ENCODE measurements at places on chromosomes 7 and 10.

- DNase-seq, result no peak
Measured at GRCh38 chr7:2461268-2462026, 14.8 kb downstream of the GRIFIN start.

- no peak for DNase-seq
Measured at GRCh38 chr7:142583446-142583845, 165.8 kb upstream of the PRSS1 start.

- no peak for DNase-seq
Measured at GRCh38 chr7:15418264-15418663, 143.6 kb downstream of the AGMO start.

- DNase-seq, result no peak
Measured at GRCh38 chr10:17655009-17655408, 11.1 kb downstream of the STAM start.

DNA sequence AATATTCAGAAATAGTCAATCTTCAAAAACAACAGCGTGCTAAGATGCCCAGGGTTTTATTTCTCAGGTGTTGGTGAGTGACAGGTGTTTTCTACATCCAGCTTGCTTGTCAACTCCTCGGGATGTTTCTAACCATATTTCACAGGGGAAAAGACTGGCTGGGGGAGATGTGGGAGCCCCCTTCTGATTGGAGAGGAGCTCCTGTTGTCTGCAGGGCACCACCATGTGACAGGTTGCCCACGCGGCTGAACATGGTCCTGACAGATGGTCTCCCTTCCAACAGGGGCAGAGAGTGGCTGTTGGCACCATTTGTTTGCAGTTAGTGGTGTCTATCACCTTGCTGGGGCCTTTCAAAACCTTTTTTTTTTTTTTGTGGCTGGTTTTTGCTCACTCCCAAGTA, 16.5 kb upstream of the GPR26 start:
- no peak for DNase-seq

GRCh38 chr7:134721171-134721570, 58.3 kb upstream of the CALD1 start:
- DNase-seq, result no peak

GRCh38 chr10:101859530-101859929, 15.9 kb upstream of the KCNIP2 start:
- DNase-seq, result no peak

DNA sequence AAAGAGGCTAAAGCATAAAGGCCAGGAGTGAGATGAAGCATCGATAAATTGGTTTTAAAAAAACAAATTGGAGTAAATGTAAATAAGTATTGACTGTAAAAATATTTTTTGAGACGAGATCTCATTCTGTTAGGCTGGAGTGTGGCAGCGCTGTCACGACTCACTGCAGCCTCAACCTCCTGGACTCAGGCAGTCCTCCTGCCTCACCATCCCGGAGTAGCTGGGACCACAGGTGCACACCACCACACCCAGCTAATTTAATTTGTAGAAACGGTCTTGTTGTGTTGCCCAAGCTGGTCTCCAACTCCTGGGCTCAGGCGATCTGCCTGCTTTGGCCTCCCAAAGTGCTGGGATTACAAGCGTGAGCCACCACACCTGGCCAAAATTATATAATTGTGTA, 17.8 kb downstream of the HNRNPA2B1 start:
- DNase-seq, result no peak

DNA sequence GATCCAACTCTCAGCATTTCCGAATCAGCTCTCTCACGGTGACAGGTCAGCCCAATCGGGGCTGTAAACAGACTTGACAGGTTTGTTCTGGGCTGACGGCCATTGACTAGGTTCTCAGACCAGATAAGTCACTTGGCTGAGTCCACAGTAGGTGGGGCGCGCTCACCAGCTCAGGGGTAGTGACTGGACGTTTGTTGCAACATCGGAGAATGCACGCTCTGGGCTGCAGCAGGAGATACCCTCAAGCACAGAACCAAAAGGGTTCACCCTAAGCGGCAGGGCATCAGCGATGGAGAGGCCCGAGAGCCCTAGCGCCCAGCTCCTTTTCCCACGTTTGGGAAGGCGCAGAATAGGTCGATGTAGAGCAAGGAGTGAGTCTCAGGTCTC, 1.8 kb downstream of the KLLN start:
- no peak for DNase-seq

GRCh38 chr7:46781901-46782439, 799.9 kb downstream of the TNS3 start:
- no peak for DNase-seq

- no peak for DNase-seq
Measured at GRCh38 chr7:30950197-30950596, 13.6 kb upstream of the GHRHR start.

GRCh38 chr7:7181519-7182155, 707 bp upstream of the C1GALT1 start:
- DNase-seq, result no peak

DNA sequence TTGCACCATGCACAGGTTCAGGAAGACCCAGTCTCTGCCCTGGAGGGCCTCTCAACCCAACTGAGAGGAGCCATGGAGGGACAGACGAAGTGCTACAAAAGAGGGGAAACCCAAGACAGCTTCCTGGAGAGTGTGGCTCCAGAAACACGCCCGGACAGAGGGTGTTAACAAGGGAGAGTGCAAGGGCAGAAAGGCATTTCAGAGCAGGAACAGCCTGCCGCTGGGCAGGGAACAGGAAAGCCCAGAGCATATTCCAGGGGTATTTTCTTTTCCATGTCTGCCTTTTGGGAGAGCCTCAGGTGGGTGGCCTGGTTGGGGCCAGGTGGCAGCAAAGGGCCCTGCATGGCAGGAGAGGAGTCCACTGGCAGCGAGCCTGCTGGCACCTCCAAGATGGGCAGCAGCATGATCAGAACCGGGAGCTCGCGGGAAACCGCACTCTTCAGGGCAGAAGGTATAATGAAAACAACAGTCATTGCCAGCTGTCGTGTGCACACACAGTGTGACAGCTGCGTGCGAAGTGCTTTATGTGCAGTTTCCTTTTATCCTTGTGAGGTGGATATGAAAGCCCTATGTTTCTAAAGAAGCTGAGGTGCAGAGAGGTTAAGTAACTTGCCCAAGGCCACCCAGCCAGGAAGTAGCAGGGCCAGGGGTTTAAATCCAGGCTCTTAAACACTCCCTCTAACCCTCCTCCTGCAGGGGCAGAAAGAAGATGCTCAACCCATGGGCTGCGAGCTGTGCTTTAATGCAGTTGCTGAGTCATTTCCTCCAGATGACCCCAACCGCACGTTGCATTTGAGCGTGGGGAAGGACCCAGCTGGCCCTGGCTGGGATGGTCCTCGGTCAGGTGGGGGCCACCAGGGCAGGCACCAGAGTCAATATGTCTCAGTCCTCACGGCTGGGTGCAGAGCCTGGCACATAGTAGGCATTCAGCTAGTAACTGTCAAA, 128.6 kb downstream of the OAT start:
- DNase-seq, result no peak

DNA sequence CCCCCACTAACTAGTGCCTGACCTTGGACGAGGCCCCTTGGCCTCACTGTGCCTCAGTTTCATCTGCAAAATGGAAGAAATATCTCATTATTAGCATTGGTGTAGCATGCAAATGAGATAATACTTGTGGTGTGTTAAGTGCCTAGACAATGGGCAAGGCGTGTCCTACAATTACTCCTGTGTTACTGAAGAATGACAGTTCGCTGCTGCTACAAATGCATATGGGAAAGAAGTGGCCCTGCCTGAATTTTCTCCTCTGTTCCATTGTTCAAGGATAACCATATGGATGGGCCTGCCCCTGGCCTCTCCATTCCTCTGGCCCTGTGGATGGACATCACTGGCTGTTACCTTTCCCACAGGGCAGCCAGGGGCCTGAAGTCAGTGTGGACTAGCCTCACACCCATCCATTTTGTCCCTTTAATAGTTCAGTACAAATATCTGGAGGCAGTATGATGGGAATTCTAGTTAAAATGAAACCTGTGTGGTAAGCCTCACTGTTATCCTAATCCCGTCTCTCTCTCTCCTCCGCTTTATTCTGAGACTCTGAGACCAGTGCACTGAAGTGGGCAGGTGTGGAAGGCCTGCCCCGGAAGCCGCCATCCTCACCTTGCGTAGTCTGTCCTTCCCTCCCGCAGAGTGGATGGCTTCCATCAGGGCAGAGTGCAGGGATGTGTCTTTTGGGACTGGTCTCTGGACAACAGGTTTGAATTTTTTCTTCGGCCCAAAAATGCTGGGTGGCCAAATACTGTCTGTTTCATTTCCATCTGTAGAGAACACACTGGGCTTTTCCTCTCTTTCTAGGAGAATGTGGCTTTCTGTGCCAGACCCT, 244.6 kb upstream of the GRB10 start:
- DNase-seq, result no peak

DNA sequence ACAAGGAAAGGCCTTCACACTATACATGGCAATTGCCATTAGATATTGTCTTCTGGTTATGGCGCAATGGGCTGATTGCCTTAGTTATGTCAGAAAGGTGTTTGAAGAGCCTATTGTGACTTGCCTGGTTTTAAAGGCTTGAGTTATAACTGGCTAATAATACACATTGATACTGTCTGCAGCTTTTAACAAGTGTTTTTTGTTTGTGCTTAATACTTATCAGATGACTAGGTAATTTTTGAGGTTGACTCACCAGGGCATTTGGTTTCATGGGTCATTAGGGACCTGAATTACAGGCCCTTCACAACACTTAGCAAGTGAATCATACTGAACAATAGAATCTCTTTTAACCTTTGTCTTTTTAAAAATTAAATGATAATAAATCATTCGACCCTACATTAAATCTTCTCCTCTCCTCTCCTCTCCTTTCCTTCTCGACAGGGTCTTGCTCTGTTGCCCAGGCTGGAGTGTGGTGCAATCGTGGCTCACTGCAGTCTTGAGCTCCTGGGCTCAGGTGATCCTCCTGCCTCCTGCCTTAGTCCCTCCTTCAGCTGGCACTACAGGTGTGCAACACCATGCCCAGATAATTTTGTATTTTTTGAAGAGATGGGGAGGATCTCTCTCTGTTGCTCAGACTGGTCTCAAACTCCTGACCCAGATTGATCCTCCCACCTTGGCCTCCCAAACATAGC, 196.3 kb downstream of the JCAD start:
- DNase-seq, result no peak

DNA sequence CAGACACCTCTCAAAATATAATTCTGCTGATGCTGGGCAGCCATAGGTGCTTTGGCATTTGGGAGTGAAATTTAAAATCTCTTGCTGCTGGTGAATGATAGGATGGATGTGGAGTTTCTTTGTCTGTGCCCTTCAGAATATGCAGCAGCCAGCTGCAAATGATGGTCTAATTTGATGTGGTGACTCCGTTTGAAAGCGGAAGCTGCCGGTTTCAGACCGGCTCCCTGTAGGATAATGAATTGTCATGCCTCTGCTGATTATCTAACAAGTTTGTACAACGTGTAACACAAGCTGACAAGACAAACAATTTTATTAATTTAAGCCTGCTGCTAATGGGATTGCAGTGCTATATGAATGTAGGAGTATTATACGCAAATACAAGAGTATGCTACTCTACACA, 103.5 kb downstream of the SND1 start:
- no peak for DNase-seq

DNA sequence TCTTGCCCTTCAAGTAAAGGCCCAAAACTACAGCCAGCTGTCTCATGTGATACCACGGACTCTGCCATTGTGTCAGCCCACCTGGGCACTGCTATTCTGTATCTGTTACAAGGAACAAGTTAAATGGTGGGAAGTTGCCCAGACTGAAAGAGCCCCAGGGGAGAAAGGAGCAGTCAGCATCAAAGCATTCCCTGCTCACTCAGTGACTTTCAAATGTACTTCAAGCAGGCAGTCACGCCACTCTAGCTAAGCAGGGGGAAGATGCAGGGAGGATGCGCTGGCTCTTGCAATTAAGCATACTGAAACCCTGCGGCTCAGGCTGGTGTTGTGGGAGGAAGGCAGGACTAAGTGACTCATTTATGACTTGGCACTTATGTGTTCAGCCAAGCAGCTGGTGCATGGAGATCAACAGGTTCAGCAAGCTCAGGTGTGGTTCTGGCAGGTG, 1249.6 kb downstream of the TYW1 start:
- DNase-seq, result no peak

GRCh38 chr10:49112098-49112497, 3.2 kb downstream of the VSTM4 start:
- DNase-seq, result no peak

DNA sequence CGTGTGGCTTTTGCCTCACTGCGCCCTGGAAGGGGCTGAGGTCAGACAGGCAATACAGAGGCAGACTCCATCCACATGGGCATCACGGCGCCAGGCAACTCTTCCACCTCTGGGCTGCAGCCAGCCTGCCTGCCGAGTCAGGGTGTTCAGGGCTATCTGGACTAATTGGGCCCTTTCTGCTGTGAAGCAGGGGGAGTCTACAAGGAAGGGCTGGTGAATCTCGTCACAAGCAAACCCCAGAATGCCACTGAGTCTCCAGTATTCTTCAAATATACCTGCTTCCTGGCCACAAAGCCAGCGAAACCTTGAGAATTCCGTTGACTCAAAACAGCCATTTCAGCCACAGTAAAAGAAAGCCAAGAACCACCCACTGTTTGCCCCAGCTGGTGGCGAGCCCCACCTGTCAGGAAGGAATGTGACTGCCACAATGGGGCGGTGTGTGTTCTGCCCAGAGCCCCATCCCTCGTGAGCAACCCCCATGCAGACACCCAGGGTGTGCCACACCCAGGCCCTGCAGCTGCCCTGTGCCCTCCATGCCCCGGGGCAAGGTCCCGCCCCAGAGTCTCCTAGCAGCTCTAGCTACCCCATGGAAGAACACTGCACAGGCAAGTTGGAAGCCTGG, 117.3 kb downstream of the FAM53B start:
- peak; percentile 47 for DNase-seq

DNA sequence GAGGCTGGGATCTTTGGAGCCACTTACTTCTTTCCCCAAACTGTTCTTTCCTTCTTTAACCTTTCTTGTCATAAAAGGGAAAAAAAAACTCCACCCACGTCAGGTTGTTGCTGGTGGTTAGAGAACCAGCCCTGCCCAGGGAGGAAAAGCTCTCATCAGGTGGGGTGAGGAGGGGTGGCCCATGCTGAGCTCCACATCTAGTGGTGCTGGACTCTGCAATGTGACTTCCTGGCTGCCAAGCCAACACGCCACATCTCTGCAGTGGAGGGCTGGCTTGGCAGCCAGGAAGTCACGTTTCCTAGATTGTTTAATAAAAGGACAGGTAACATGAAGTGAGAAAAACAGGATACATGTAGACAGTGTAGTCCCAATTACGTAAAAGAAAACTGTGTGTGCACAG, 37.4 kb downstream of the WIPF3 start:
- DNase-seq, result no peak

- peak; percentile 5 for DNase-seq
Measured at GRCh38 chr7:114715907-114716306, 206.0 kb upstream of the MDFIC start.

DNA sequence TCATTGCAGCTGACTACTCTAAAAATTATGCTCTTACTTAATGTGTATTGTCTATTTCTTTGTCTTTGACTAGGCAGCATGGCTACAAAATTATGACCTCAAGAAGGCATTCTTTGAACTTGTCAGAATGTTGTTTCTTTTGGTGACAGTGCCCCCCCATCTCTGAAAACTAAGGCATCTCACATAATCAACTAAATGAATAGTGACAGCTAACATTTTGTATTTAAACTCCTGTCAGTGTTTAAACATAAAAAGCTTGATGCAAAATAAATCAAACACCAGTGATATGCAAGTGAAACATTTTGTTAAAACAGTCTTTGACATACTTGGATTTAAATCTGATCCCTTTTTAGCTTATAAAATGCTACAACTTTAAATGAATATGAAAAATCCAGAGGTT, 233.5 kb downstream of the FOXP2 start:
- DNase-seq, result no peak

GRCh38 chr7:36775676-36776075, 51.4 kb upstream of the AOAH start:
- DNase-seq, result no peak

- no peak for DNase-seq
Measured at GRCh38 chr7:8064828-8065227, 96.2 kb downstream of the GLCCI1 start.

- DNase-seq, result no peak
Measured at GRCh38 chr7:116571037-116571436, 46.2 kb downstream of the CAV1 start.

Measured in stimulated activated CD8-positive, alpha-beta memory T cell treated with anti-CD3 and anti-CD28 coated beads, Interleukin-7, amount 100 ng/mL, for 48 hours (primary cell).